Suprapubic skin (tissue), 4 donors: ENCODE measurements at places on chromosomes 5 and 9. TPM values are rescaled to one million over a fixed set of nuclear protein-coding genes. Genes with fewer than 3 reads are reported as not detected.

- H3K27me3 ChIP-seq, result no peaks in the 10 kb centered on the region
- no peak overlapping the region for H3K27ac ChIP-seq
- no peaks in the 10 kb centered on the region for H3K36me3 ChIP-seq
- no peak overlapping the region for H3K4me3 ChIP-seq
Measured at GRCh38 chr9:89036891-89037290, 45.6 kb downstream of the S1PR3 start.

DNA sequence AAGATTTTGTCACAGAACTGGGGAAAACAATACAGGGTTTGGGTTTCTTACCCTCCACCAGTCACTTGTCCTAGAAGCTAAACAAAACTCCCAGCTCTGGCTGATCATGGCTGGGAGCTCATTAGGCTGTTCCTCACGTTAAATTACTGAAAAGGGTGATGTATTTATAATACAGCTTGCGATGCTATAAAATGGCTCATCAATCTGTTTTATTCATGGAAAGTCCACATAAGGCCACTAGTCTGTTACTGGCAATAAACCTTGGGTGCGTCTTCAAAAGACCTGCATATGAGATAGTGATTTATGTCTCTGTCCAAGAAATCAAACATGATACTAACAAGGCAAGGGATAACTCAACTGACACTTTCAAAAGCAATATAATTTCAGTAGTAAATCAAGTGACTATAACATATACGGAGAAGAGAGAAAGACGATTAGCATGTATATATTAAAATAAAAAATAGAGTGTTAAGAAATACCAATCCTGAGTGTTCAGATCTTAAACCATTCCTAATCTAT lies 219.0 kb downstream of the BNC2 start:
- H3K4me1 ChIP-seq, result no peaks in the 10 kb centered on the region
- DNase-seq, result no peak
- no peaks in the 10 kb centered on the region for H3K27me3 ChIP-seq
- H3K36me3 ChIP-seq, result no peaks in the 10 kb centered on the region

DNA sequence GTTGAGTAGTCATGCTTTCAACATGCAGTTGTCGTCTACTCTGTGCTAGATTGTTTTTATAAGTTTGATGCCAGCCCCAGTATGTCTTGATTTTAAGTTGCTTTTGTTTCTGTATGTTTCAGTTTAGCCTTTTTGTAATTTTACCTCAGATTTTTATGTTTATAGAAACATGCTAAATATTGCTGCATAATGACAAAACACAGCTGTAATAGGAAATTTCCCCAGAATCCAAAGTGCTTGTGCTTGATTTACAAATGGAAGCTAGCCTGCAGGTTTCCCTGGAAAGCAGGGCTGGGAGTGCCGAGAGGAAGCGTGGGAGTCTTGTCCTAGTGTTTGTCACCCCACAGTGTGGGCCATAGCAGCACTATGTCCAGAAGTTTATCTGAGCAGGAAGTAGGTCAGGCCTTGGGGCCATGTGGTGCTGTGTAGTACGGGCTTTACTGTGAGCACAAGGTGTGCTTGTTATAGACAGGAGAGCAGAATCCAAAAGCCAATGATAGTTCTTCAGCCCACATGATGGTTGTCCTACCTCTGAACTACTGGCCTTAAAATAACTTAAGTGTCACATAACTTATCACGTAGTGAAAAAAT lies 100.0 kb upstream of the NREP start:
- H3K27me3 ChIP-seq, result peaks cover 3% of the 10 kb centered on the region
- H3K27ac ChIP-seq, result no peak overlapping the region
- peaks cover 3% of the 10 kb centered on the region for H3K4me1 ChIP-seq
- no peak for DNase-seq
- no peaks in the 10 kb centered on the region for H3K36me3 ChIP-seq

The LRRC19 gene
- not detected for total RNA-seq

The LCN12 gene
- not detected for total RNA-seq

The OBP2B gene
- total RNA-seq, result 7.5 TPM

The C6 gene
- total RNA-seq, result 4.3 TPM

The PTPN3 gene
- 40.6 TPM for total RNA-seq
